SIG-M5 (cell line): ENCODE measurements at places on chromosomes 1 and 21.

DNA sequence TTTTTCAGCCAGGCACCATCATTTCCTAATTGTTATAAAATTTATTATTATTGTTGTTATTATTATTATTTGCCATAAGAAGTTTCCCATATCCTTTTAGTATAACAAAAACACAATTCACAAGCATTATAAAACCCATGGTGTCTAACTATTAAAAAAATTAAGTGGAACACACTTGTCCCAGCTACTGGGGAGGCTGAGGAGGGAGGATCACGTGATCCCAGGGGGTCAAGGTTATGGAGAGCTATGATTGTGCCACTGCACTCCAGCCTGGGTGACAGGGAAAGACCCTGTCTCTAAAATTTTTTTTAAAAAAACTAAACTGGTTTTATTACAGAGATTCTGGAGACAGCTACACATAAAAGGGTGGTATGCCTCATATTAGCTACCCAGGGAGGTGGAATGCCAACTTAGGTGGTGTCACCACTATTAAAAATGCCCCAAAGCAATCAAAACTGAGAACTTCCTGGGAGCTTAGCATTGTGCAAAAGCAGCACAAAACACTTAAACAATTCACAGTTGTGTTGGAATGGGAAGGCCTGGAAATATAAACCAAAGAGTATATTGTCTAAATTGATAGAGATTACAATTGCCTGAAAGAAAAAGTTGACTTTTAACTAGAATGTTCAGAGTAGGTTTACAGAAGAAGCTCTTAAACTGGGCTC is 8.7 kb upstream of the RGS4 start:
- no peak for DNase-seq

- DNase-seq, result no peak
Measured at GRCh38 chr1:7013833-7014639, 228.8 kb downstream of the CAMTA1 start.

DNA sequence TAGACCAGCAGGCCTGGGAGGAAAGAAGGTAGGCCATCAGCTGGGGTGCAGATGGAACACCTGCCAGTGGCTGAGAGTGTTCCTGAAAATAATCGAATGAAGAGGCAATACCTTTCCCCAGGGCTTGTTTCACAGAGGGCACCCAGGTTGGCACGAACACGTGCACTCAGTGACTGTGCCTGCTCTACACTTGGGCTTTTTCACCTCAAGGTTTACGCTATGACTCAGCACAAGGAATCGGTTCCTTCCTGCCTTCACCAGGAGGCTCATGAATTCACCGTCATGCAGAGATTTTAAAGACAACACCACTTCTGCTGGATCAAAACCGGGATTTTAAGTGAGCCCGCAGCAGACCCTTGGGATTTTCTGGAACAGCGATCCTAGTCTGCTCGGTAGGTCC is 118.5 kb upstream of the ADAR start:
- DNase-seq, result no peak

GRCh38 chr1:78619803-78620579 is at the start of gene IFI44L:
TSS of gene IFI44L (plus strand) at chr1:78620448. CDS start at chr1:78627916, 7,468 bp downstream.
- DNase-seq, result no peak

- no peak for DNase-seq
Measured at GRCh38 chr1:180366371-180367068, 135.9 kb downstream of the ACBD6 start.

GRCh38 chr1:235931171-235931738 is 64.5 kb upstream of the LYST start:
- DNase-seq, result no peak
